SK-N-SH (cell line): ENCODE measurements at places on chromosomes 13 and 19. TPM values are rescaled to one million over a fixed set of nuclear protein-coding genes. Genes with fewer than 3 reads are reported as not detected.

DNA sequence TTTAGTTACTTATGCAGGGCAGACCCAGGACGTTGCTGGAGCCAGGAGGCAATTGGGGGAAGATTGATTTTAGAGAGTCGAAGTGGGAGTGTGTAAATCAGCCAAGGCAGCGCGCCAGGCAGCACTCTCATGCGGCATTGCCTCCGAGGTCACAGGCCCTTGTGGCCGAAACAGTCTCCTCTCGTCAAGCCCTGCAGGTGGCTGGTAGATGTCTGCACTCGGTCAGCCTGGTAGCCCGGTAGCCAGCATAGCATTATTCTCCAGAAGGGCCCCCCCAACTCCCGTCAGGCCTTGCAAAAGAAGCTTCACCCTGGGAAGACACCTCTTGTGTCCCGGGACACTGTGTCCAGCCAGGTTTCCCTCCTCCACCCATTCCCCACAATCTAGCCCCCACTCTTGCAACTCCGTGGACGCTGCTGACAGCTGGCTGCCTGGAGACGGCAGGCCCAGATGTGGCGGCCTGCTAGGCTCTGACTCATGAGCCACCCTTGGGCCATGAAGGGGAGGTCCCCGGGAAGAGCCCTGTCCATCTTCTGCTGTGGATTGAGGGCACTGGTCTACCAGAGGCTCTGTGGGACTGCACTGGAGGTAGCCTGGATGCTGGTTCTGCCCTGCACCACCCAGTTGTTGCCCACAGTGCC, 2.6 kb upstream of the PEPD start:
- no peak for DNase-seq

DNA sequence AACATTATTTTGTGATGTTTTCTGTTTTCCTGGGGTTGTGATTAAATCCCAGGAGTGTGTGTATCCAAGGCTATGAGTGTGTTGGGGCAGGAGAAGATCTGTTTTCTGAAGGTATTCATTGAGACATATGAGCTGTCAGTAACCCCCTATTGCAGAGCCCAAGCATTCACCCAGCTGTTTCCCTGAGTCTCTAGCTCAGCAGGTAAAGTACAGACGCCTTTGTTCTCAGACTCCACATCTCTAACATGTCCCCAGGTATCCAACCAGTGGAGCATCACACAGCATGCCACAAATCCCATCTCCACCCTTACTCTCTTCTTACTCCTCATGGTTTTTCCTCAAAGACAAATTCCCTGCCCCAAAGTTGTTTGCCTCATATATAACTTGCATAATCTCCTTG, 213.6 kb downstream of the PCDH20 start:
- no peak for DNase-seq

- peak; percentile 90 for DNase-seq
These were observed 16.1 kb downstream of the MKNK2 start for GRCh38 chr19:2034729-2035589.

GRCh38 chr13:77528834-77529500, 6.5 kb upstream of the SCEL start:
- no peak for DNase-seq

- DNase-seq: no peak
These were observed 48.4 kb upstream of the SPRY2 start for GRCh38 chr13:80389073-80390038.

- DNase-seq: no peak
These were observed 72.0 kb downstream of the TEX29 start for GRCh38 chr13:111392486-111392885.

DNA sequence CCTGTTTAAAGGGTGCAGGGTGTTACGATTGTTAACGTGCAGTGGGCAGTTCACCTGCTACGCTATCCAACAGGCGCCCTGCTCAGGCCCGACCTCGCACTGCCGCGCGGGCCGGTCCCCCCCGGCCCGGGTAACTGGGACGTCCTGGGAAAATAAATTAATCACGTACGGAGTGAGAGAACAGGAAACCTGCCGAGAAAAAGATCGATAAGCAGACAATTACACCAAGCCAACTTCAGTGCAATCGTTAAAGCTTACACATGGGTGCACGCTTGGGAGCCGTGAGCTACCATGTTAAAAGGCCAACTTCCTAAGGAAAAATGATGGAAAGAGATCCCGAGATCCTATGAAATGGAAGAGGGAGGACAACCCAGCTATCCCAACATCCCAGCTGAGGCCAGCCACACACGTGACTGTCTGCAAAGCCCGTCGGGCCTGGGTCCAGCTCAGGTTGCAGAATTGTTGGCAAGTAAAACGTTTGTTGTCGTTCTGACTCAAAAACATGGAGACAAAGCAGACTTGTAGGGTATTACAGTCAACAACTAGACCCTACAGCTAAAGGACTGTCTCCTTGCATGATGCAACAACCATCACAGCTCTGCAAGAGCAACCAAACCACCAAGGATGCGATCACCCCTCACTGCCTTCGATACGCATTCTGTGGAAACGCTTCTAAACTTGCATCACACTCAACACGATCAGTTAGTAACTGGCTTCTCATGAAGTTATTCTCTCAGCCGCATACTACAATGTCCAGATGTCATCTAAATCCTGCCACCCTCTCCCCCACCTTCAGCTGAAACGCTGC, 741 bp upstream of the TUBGCP3 start:
- no peak for DNase-seq

DNA sequence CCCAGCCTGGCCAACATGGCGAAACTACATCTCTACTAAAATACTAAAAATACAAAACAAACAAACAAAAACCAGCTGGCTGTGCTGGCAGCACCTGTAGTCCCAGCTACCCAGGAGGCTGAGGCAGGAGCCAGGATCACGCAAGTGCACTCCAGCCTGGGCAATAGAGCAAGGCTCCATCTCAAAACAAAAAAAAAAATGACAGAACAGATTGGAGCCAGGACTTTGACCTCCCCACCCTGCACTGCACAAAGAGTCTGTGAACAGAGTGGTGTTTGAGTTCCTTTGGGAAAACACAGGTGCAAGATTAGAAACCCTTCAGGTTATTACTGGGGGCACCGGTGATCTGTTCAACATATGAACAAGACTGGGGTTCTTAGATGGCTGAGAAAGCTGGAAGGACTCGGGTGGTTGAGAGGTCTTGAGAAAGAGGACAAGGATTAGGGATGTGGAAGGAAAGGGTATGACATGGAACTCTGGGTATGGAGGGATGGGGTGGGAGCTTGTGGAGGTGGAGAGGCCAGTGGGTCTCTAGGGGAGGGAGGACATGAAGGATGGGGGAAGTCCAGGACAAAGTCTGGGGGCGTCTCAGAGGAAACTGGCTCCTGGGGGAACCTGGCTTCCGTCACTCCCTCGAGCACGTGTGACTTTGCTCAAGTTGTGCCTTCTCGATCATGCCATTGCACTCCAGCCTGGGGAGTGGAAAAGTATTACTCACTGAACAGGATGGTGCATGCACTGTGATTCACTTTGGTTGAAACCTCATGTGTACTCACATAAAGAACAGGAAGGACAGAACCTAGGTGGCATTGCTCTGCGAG, 25.9 kb downstream of the RCN3 start:
- no peak for DNase-seq

Gene IGLON5
- 0.36 and 0.60 TPM in 2 replicates for polyA plus RNA-seq

Gene PRODH2
- not detected in 2 replicates for polyA plus RNA-seq

Gene DIAPH3
- 5.4 TPM in 2 replicates for polyA plus RNA-seq

Gene SIGLEC8
- not detected in 2 replicates for polyA plus RNA-seq

Gene EFNB2
- polyA plus RNA-seq: 2.8 and 3.0 TPM in 2 replicates
